ENCODE measurements at places on chromosomes 7 and 10. TPM values are rescaled to one million over a fixed set of nuclear protein-coding genes. Genes with fewer than 3 reads are reported as not detected.

RAB18 gene
- total RNA-seq, result 75.8 TPM

MEOX2 gene
- 1.4 TPM for total RNA-seq

RADIL gene
- 13.8 TPM for total RNA-seq

KCP gene
- 2.9 TPM for total RNA-seq

GALNT17 gene
- total RNA-seq, result 10.4 TPM

PDGFA gene
- 1.0 TPM for total RNA-seq

EMX2 gene
- total RNA-seq, result 1.1 TPM

C10orf62 gene
- total RNA-seq, result not detected

Measured in neural crest cell (in vitro differentiated cells).